ENCODE measurements at places on chromosomes 2 and 18.

DNA sequence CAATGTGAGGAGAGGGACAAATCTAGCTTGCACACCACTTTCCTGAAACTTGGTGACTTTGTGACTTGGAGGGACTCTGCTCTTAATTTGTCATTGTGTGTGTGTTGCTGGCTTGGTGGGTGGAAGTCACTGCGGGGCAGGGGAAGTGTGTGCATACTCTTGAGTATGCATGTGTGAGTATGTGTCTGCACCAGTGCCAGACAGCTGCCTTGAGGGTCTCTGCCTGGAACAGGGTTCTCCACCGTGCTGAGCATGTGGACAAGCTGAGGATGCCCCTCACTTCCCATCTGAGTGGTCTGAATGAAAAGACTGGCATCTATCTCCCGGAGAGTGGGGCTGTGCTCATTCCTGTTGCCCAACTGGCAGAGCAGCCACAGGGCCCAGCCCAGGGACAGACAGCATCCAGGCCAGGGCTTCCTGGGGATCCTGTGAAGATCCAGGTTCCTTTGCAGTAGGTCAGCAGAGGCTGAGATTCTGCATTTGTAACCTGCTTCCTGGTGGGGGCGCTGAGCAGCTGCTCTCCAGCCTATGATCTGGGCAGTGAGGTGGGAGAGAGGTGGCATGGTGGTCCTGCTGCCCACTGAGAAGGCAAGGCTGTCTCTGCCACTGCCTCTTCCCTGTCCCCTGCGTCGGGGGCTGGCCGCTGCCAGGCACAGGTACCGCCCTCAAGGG is 138.9 kb upstream of the HAAO start:
- DNase-seq = no peak

DNA sequence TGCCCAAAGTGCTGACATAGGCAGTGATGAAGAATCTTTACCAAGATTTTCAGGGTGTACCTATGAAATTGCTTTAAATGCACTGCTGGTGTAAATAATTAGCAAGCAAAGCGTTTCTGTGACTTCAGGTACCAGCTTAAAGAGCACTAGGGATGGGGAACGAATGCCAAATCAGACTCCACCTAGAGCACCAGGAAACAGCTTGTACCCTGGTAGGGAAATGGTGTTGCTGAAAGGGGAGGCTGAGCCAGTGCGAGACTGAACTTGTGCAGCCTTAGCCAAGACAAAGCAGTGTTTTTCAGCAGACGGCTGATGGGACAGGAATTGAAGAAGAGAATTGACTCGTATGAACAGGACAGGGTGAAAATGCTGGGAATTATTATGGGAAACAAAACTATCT is 65.6 kb downstream of the TWSG1 start:
- DNase-seq = no peak

- DNase-seq = peak; percentile 5
Observed at GRCh38 chr2:164430166-164430783, 191.0 kb downstream of the GRB14 start.

GRCh38 chr18:10852385-10853303 is 296.7 kb downstream of the PIEZO2 start:
- no peak for DNase-seq

DNA sequence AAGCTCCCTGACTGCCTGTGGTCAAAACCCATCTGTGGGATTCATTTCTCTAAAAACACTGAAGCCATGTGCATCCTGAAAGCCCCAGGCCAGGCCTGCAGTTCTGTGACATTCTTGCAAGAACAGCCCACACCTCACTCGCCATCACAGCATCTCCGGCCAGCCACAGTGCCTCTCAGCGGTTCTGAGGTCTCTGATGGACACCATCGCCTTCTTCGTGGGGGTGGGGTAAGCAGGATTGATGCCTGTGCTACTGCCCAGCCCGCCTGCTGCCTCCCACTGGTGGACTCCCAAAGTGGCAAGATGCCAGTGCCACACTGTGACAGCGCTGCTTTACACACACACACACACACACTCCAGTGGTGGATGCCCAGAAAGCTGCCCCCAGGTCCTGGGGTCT is 5.2 kb upstream of the PRLH start:
- no peak for DNase-seq

DNA sequence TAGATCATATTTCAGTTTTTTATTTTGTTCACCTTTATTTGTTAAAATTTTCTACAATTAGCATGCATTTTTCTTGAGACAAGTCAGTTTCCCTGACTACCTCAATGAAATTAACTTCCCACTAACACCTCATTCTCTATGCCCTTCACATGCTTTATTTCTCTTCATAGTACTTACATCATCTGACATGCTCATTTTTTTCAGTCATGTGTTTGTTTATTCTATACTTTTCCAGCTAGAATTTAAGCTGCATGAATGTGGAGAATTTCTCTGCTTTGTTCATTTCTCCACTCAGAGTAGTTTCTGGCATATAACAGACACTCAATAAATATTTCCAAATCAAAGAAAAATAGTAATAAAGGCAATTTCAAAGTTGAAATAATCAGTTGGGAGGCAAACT is 78.9 kb upstream of the SCN7A start:
- DNase-seq = no peak

GRCh38 chr18:755506-755905 is 43.1 kb upstream of the ENOSF1 start:
- no peak for DNase-seq

GRCh38 chr2:59084326-59084725 is 843.2 kb upstream of the FANCL start:
- DNase-seq = no peak

- DNase-seq = no peak
Observed at GRCh38 chr2:159855143-159855542, 57.1 kb upstream of the CD302 start.

DNA sequence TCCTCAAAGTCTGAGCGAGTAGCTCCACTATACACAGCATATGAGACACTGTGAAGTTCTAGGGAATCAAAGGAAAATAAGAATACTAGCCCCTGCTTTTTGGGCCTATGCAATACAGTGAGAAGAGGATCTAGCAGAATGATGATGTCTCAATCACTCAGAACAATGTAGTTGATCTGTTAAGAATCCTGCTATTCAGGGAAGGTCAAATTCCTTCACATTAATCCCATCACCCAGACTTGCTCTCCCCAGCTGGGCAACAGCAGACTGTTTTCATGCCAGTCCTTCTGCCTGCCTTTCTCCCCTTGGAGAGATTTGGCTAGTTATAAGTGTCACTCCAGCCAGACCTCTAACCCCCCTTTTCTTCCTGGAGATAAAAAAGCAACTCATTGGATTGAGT is 230.0 kb upstream of the EPHA4 start:
- DNase-seq = no peak

DNA sequence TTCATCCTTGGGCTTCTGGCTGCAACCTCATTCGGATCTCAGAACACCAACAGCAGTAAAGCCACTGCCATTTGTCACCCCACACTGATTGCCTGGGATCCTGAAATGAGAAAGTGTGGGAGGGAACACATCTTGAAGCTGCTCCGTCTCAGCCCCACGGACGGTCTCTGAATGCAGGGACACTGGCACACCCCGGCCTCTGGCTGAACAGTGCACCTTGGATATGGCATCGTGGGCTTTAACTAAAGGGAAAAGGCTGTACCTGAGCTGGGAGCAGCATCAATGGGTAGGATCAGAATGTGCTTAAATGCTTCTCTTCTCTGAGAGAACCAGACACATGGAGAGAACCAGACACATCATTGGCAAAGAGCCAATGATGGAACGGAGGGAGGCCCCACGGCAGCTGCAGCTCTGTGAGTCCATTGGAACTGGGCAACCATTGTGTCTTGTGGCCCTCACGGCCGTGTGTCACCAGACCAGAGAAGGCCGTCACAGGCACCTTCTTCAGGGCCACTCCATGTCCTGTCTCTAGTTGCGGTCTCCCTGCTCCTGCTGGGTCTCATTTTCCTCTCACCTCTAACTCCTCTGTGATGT is 193.4 kb upstream of the MYT1L start:
- peak; percentile 42 for DNase-seq

DNA sequence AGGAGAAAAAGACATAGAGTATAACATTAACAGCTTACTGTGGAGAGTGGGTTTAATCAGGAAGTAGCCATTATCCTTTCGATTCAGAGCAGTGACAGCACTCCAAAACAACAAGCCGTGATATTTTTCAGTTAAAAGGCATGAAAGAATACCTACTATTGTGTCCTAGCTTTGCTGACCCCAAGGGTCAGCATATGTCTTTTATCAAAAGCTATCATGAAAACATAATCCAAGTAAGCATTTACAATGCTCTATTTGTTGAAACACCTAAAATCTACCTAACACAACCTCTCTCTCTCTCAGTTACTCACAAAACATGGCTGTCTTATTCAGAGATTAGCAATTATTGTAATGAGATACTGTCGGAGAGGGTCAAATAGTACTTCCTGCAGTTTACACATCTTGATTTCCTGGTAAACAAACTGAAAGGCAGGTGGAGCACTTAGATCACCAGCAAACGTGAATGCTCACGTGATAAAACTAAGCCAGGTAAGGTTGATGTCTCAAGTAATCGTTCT is 100.0 kb downstream of the BAZ2B start:
- peak; percentile 46 for DNase-seq

- DNase-seq = no peak
Observed at GRCh38 chr18:23837591-23837990, 148.3 kb downstream of the LAMA3 start.

DNA sequence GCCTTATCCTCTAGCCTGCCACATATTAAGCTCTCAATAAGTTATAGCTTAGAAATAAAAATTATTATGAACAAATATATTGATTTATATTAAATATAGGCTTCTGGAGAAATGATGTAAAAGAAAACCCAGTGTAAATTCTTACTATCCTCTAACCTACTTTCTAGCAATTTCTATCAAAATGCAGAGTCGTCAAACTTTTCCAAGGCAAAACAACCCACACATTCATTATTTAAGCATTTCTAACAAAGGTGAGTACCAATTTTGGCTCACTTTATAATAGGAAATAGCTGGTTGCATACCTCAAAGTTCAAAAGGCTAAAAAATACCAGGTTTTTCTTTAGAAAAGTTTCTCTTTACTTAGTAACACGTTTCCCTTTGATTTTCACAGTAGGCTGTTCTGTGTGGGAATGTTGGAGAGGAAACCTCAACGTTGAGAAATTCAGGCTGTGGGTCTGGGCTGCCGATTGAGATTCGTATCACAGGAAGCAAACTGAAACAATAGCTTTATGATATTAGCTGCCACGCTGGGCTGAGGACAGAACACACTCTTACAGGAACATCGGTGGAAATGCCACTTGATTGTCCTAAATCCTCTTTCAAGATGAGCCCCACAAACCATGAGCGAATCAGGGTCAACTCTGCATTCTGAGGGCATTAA is 53.0 kb downstream of the EPAS1 start:
- DNase-seq = no peak

GRCh38 chr2:224078656-224079055 is 39.6 kb upstream of the SERPINE2 start:
- DNase-seq = no peak

DNA sequence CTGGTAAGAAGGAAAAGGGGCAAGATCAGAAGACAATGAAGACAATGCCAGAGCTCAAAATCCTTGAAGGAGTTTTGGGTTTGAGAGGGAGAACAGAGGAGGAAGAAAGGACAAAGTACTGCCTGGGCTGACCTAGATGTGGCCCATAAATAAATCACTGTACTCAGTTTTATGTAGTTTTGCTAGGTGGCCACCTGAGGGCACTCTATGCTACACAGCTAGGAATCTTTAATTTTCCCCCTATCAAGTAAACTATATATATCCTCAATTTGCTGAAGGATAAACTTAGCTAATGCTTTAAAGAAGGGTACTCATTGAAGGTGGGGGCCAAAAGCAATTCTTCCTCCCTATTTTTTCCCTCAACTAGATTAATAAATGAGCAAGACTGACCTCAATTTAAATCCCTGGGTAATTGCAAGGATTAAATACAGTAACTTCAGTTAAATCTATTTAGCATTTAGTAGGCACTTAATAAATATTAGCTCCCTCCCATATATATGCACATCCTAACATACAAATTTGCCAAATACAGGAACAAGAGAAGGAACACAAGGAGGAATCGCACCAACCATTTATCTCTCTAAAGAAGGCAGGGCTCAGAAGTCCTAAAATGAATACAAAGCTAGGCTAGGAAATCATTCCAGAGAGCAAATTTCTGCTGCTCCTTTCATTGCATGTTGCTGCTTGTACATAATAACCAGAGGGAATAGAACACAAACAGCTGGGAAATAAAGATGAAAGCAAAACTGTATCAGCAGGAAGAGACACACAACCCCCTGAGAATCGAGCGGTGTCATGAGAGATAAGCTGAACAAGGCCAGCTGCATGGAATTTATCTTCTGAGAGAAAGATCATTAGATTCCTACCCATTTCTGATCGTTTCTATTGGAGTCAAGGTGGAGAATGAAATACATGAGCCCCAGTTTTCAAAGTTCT is 540.1 kb downstream of the NRXN1 start:
- DNase-seq = peak; percentile 5

DNA sequence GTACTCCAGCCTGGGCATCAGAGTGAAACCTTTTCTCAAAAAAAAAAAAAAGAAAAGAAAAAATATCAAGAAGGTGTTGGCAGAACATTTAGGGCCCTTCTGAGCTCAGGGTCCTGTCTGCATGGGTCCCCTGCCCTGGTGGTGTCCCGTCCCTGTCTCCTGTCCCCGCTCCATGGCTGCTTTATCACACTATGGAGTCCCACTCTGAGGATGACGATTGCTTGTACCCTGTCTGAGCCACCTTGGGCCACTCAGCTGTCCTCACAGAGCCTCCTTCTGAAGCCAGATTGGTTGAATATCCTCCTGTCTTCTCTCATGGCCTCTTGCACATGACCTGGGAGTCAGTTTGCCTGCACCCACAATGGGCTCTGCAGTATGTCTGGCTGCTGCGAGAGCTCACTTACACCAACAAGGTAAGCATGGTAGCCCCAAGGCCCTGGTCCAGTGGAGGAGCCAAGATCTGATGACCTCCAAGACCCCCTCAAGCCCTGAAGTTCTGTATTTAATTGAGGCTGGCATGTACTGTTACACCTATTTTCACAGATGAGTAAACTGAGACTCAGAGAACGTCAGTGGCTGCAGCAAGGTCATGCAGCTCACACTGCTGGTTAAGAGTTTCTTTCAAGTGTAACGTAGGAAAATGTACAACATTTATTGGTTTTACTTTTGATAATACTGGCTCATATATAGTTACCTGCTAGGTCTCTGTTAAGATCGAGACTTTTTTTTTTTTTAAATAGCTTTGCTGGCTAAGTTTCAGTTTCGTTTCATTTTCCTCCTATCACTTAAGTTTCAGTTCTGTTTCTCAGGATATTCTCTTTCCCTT is 16.9 kb upstream of the ZCCHC2 start:
- DNase-seq = no peak

GRCh38 chr2:178962805-178963433 is 87.0 kb downstream of the CCDC141 start:
- no peak for DNase-seq

- DNase-seq = no peak
Observed at GRCh38 chr2:102513355-102513939, 40.4 kb downstream of the SLC9A4 start.

GRCh38 chr2:178827739-178828485 is 20.7 kb upstream of the TTN start:
- DNase-seq = no peak
